ENCODE measurements at places on chromosomes 4 and X.

- DNase-seq = no peak
Measured at GRCh38 chr4:89322671-89323070, 15.1 kb upstream of the GPRIN3 start.

DNA sequence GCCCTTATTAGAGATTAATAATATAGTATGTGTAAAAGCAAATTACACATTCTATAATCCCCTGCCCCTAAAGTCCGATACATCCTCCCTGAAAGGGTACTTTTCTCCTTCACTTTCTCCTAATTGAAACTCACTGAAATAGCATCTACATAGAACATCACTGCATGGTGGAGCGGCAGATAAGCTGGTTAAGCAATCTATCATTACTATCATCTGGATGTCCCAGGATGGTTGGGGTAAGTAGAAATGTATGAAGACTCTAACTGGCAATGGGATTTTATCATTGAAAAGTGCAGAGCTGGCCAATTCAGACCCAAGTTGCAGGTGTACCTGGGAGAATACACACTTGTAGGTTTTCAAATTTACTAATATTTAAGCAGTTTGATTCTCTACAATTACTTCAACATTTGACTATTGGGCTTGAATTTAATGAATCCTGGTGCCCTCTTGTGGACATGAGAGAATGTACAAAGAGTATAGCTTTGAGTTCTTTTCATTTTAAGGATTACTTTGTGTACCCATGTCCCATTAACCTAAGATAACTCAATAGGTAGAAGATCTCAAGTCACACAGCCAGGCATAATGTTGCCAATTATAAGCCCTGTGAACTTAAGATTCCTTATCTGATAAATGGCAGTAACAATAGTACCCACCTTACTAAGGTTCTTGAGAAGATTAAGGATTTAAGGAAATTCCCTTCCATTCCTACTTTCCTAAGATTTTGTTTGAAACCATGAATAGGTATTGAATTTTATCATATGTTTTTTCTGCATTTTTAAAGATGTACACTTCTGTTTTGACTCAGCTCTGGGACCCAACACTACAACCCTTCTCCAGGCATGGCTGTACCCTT, 69.8 kb downstream of the SHROOM3 start:
- DNase-seq = no peak

DNA sequence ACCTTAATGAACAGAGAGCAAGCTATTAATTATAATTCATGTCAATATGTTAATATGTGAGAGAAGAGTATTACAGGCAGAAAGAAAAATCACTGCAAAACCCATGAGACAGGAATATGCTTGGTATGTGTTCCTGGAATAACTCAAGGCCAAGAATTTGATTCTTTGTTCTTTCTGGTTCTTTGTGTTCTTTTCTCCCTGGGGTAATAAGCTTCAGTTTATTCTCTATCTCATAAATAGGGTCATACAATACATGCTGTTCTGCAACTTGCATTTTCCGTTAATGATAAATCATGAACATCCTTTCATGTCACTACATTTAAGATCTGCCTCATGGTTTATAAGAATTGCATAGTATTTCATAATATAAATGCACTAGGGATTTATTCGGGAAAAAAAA, 16.8 kb upstream of the THOC2 start:
- DNase-seq = no peak

DNA sequence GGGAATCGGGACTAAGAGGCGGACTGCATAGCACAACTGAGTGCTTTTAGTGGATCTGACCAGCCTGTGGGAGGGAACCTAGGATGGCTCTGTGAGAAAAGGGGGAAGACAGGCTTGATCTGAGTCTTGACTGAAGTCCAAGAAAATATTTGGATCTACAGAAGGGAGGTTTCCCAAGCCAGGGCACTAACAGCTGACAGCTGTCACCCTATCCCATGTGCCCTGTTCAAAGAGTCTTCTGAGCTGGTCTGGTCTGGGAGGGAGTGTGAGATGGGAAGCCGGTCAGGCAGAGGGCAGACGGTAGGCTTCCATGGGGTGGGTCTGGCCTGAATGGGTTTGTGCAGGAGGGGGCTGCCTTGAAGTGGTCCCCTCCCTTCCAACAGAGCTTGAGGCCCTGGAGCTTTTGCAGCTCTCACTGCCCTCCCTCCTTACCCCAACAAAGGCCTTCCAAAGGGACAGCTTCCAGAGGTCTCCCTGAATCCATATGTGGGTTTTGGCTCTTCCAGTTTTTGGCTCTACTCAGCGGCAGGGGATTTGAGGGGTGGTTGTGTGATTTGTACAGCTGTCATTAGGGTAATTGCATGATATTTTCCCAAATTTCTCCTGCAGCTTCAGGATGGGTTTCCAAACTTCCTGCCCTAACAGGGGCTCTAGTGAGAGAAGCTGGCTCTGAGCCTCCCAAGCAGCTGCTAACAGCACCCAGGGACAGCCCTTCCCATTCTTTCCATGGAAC, 643.7 kb downstream of the BCOR start:
- no peak for DNase-seq

DNA sequence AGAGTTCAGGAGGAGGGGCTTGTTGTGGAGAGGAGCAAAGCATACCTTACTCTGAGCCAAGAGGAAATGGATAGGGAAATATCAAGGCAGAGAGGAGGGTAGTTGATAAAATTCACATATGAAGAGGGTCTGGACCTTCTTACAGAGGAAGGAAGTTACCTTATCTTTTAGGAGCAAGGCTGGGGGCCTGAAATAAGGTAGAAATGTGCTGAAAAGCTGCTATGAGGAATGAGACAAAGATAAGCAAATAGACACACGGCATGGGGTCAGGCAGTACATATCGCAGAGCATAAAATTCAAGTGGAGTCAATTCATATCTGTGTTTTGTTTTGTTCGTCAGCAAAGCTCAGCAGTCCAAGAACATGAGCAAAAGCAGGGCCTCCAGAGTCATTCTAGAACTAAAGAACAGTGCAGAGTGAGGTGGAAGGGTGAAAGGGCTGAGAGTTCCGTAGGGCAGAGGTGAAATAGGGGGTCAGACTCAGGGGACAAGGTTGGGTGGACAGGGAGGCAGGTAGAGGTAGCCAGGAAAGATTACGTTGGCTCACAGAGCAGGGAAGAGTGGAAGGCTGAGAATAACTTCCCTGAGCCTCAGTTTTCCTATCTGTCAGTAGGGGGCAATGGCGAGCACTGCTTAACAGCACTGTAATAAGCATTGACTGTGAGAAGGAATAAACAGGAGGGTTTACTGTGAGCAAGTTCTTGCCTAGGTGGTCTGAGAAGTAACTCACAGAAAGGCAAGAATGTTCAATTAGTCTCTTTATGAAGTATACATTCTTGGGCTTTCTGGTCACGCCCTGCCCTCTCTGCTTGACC, 9.2 kb downstream of the VSIG4 start:
- no peak for DNase-seq

DNA sequence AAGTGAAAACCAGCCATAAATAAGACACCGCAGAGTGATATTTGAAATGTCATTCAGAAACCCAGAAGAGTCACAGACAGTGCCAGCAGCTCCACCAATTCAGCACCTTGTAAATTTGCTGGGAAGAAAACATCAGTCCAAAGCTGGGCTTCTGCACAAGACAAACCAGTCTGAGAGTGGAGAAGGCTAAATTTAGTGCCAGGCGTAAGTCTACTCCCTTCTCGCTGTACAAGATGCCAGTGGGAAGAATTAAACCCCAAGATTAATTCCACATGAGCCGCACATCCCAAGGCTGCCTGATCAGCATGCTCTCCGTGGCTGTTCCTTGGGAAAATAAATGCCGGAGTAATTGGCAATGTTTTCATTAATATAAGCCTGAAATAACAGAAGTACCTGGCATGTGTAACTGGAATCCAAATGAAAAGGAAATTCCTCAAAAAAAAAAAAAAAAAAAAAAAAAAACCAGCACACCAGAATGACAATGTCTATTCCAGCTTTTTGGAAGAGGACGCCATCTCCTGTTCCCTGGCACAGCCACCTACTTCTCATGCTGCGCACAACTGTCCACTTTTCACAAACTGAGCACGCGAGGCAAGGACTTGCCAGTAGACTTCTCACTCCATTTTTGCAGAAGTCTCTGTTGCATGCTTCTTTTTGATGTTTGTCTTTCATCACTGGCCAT, 95.5 kb downstream of the NSUN7 start:
- DNase-seq = no peak

- DNase-seq = no peak
Measured at GRCh38 chr4:183129675-183130074, 30.6 kb downstream of the WWC2 start.

DNA sequence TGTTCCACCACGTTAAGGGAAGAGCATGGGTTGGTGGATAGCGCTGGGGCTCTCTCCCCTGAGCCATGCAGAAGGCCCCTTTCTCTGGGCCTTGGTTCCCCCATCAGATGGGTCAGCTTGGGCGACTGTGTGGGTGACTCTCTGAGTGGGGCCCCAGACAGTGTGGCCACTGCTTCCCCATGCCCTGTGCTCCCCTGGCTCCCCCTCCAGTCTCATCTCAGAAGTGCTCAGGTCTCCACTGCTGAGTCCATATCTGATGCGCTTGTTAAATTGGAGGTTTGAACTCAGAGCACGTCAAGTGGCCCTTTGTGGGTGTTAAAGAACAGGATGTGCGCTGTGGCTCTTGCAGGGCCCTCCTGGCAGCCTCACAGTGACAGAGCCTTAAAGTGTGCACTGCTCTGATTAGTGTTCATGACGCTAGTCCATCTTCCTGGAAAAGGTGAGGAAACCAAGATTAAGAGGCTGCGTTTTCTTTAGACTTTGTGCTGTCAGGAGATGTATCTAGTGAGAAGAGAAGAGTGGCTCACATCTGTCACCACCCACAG, 59.8 kb downstream of the NELFA start:
- DNase-seq = no peak

DNA sequence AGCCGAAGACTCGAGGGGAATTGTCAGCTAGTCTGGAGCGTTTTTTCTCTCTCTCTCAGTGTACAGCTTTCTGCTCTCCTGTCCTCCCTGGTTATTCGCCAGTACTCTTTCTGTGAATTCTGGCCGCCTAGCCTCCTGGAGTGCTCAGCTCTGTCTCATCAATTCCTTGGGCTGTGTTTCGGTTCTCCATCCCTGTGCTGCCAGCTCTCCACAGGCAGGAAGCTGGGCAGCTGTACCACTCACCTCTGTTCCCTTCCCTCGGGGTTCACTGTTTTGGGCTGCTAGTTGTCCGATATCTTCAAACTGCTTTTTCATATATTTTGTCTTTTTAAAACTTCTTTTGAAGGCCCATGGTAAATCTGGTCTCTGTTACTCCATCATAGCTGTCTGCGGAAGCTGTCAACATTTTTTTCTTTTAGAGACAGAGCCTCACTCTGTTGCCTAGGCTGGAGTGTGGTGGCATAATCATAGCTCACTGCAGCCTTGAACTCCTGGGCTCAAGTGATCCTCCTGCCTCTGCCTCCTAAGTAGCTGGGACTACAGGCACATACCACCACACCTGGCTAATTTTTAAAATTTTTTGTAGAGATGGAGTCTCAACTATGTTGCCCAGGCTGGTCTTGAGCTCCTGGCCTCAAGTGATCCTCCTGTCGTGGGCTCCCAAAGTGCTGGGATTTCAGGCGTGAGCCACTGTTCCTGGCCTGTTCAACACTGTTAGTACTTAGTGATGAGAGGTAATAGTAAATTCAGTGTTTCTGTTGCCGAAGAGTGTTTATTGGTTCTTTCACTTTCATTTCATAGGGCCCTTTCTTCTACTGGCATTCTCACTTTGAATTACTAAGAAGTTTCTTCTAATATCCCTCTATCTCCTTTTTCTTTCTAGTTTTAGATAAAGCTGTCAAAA, 18.6 kb downstream of the ZCCHC4 start:
- no peak for DNase-seq

GRCh38 chr4:84496331-84496705, 2.8 kb downstream of the NKX6-1 start:
- no peak for DNase-seq

DNA sequence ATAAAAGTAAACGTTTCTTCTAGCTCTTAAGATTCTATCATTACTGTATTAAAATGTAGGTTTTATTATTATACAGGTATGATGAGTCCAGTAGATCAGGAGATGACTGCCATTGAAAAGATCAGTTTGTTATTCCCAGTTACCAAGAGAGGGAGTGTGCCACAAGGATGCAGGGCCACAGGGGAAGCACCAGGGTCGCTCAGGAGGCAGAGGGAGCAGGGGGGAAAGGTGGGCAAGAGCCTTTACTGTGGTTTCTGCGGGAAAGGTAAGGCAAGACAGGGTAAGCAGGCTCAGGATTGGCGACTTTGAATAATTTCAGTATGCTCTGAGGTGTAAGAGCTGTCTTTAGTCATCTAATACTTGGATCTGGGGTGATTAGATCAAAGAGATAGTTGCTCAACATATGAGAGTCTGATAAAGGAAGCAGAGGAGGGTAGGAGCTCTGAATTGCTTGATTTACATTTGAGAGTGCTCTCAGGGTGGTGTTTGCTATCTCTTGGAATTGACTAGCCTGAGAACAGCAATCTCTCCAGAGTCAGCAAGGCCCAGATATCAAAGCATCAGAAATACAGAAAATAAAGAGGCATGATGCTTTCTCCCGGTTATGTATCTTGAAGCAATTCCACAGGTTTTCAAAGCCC, 86.0 kb downstream of the NDST3 start:
- DNase-seq = no peak

DNA sequence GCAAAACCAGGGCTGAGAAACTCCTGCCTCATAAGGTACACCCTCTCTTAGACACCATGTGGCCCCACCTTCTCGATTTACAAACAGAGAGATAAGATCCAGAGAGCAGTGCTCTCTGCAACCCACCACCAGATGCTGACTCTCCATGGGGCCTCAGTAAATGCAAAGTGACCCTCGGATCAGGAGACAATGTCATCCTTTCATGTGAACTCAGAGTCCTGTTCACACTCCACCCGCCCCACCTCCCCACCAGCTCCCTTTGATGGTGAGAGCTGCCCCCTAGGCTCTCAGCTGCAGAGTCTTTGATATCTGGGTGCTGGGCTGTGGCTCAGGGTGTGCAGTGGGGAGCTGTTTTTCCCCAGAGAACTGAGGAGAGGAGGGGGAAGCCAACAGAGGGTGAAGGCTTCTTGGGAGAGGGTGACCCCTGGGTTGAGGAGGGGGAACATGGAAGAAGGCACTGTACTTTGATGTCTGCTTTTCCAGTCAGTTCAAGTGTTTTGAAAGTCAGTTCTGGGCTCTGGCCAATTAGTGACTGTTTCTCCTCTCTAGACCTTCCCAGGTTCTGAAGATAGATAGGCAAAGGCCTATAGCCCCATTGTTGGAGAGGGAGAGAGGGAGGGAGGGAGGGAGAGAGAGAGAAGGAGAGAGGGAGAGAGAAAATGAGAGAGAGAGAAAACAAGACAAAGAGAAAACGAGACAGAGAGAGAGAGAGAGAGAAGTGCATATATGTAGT, 88.2 kb downstream of the SCD5 start:
- no peak for DNase-seq

GRCh38 chrX:134747006-134747405, 88.7 kb upstream of the PLAC1 start:
- DNase-seq = no peak

All from aorta (tissue), 5 donors.